ENCODE measurements at places on chromosomes 2 and 18. TPM values are rescaled to one million over a fixed set of nuclear protein-coding genes. Genes with fewer than 3 reads are reported as not detected.

Gene RALBP1
- total RNA-seq = 49.9 TPM

Gene TCF23
- not detected for total RNA-seq

Gene TMEFF2
- not detected for total RNA-seq

DNA sequence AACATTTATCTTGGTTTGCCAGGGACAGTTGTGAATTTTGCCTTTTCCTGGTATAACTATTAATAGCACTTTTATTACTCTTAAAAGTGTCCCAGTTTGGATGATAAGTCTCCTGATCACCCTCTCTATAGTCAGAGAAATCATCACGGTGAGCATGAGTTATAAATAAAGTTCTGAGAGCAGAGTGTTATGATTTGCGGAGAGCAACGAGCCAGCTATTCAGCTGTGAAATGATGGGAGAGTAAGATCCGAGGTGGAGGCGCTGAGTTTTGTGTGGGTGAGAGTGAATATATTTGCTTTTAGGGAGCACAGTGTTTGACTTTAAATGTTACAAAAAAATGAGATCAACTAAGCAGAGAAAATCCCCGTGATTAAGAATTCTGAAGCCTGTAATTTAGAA, 179.6 kb downstream of the DSC3 start:
- H3K27ac ChIP-seq = no peak overlapping the region
- H3K4me1 ChIP-seq = no peaks in the 10 kb centered on the region
- no peaks in the 10 kb centered on the region for H3K27me3 ChIP-seq
- no peak overlapping the region for H3K4me3 ChIP-seq
- no peak for DNase-seq

Gene POMC
- total RNA-seq = 3.6 TPM

DNA sequence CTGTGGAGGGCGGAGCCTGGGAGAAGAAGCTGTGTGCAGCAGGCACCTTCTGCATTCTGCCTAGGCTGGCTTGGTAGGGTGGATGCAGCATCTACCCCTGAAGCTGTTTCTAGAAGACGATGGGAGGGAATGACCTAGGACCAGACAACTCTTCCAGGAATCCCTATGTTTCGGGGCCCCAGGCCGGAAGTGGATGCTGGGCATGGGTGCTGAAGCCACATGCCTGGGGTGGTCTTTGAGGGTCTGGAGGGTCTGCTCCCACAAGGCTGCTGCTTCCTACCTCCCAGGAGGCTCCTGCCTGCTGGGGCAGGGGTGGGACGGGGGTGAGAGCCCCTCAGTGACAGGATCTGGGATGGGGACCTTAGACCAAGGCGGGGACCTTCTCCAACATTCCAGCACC, 61.0 kb downstream of the CIB4 start:
- H3K4me1 ChIP-seq = no peaks in the 10 kb centered on the region
- no peak overlapping the region for H3K4me3 ChIP-seq
- no peak for DNase-seq
- H3K27ac ChIP-seq = no peak overlapping the region

DNA sequence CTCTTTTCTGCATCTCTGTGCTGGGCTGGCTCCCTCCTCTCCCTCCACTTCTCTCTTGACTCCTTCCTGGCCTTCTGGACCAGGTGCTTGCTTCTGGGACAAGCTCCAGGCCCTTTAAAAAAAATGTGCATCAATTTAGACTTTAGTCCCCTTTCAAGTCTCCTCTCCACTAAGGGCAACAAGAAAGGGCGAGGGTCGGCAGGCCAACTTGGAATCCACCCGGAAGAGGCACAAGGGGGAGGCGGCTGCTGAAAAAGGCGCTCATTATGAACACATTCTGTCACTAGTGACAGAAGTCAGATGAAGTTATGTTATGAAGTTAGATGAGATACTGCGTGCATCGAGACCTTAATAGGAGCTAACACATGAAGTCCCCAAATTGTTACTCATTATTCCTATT, 13.6 kb upstream of the RHOB start:
- no peak overlapping the region for H3K4me3 ChIP-seq
- no peaks in the 10 kb centered on the region for H3K27me3 ChIP-seq
- no peaks in the 10 kb centered on the region for H3K36me3 ChIP-seq
- H3K27ac ChIP-seq = no peak overlapping the region
- no peaks in the 10 kb centered on the region for H3K4me1 ChIP-seq

- H3K4me1 ChIP-seq = no peaks in the 10 kb centered on the region
- no peak overlapping the region for H3K27ac ChIP-seq
- H3K36me3 ChIP-seq = peaks cover 5% of the 10 kb centered on the region
- no peak overlapping the region for H3K4me3 ChIP-seq
- no peaks in the 10 kb centered on the region for H3K27me3 ChIP-seq
Measured at GRCh38 chr2:232276733-232277313, 101.7 kb upstream of the ALPP start.

DNA sequence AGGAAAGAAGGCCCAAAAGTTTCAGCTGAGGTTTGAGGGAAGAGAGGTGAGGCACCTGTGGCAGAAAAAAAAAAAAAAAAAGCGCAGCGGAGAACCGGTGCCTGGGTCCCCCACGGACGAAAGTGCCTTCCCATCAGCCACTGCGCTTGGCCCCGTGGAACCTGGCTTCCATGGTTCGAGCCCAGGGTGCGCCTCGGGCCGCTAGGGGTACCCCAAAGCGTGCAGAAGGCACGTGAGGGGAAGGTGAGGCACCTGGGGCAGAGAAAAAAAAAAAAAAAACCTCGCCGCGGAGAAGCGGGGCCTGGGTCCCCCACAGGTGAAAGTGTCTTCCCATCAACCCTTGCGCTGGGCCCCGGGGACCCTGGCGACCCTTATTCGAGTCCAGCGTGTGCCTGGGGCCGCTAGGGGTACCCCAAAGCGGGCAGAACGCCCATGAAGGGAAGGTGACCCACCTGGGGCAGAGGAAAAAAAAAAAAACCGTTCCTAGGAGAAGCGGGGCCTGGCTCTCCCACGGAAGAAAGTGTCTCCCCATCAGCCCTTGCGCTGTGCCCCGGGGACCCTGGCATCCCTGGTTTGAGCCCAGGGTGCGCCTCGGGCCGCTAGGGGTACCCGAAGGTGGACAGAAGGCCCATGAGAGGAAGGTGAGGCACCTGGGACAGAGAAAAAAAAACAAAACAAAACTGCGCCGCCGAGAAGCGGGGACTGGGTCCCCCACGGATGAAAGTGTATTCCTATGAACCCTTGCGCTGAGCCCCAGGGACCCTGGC, 228.6 kb downstream of the CCDC74A start:
- no peaks in the 10 kb centered on the region for H3K36me3 ChIP-seq
- H3K27me3 ChIP-seq = no peaks in the 10 kb centered on the region
- no peaks in the 10 kb centered on the region for H3K4me1 ChIP-seq
- H3K4me3 ChIP-seq = no peak overlapping the region

DNA sequence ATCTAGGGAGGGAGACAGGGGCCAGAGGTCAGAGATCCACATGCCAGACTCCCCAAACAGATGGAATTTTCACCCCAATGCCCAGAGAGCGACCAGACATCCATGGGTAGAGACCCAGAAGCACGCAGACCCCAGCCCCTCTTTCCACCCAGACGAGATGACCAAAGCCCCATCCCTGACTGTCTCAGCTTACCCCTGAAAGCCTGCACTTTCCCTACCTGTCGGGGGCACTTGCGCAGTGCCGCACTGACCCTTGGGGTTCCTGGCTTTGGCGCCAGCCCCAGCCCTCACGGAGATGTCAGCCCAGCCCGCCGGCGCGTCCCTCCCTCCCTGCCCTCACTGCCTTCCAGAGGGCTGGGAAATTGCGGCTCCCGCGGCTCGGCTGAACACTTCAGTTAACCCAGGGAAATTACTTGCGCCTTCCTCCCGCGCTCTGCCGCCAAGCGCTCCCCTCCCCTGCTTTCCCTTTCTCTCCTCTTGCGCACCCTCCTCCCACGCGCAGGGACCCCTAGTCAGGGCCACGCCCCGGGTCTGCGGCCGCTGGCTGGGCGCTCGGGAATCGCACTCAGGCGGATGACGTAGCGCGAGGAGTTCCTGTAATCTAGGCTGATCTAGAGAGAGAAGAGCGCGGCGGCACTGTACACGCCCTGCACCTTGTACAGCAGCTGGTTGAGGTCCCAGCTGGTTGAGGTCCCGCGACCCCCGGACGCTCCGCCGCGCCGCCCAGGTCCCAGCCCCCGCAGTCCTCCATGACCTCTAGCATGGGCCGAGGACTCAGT, 12.0 kb downstream of the ALPG start:
- H3K27ac ChIP-seq = no peak overlapping the region
- no peaks in the 10 kb centered on the region for H3K27me3 ChIP-seq
- no peaks in the 10 kb centered on the region for H3K36me3 ChIP-seq

GRCh38 chr18:57954935-57955334, 89.1 kb upstream of the NEDD4L start:
- H3K36me3 ChIP-seq = no peaks in the 10 kb centered on the region
- no peak overlapping the region for H3K4me3 ChIP-seq
- H3K27me3 ChIP-seq = no peaks in the 10 kb centered on the region
- DNase-seq = no peak

DNA sequence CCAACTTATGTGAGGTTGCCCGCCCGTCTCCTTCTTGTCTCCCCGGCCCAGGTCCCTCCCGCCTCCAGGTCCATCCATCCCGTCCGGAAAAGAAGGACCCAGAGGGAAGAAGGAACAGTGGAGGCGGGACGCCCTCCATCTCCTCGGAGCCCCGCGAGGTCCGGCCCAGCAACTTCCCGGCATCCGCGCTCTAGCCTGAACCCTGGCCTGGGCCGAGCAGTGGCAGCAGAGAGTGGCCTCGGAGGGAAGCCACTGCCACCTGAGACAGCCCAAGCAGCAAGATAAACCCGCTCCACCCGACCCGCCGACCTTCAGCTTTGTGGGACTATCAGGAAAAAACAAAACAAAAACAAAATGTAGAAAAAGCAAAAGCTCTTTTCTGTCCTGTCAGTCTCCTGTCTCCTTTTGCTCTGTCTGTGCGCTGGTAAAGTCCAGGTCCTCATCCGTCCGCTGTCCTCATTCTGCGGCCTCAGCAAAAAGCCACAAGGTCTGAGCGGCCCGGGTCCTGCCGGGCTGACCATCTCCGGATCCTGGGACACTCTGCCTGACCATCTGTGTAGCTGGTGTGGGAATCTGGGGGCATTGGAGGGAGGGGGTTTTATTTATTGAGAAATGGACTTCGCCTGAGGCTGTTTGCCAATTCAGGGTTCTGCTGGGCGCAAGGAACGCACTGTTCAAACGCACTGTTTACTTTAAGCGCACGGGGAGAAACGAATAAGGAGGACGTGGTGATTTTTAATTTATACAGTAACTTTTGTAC, 3.1 kb downstream of the DLX1 start:
- no peak overlapping the region for H3K27ac ChIP-seq
- H3K4me3 ChIP-seq = no peak overlapping the region
- peaks cover 100% of the 10 kb centered on the region for H3K27me3 ChIP-seq

DNA sequence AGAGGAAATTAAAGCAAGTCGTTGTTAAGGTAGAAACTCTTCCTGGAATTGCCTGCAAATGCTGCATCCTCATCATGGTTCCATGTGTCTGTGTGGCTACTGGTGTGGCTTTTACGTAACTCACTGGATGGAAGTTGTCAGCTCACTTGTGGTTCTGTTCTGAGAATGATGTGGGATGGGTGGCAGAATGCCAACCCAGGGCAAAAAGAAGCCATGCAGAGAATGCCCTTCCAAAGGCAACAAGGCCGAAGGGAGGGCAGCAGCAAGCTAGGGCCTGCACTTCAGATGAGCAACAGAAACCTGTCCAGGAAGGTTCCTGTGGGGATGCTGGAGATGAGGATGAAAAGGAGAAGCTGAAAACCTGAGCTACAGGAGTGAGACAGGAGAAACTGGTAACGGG, 10.4 kb upstream of the NAPG start:
- H3K4me3 ChIP-seq = no peak overlapping the region
- no peaks in the 10 kb centered on the region for H3K27me3 ChIP-seq

All from CD4-positive, alpha-beta memory T cell (primary cell).